ENCODE measurements at places on chromosomes 11 and 22.
A peak's percentile ranks its signal among the peaks of the same experiment; 100 is the strongest.

GRCh38 chr11:77083566-77084245 is 16.9 kb downstream of the CAPN5 start:
- no peak for DNase-seq

DNA sequence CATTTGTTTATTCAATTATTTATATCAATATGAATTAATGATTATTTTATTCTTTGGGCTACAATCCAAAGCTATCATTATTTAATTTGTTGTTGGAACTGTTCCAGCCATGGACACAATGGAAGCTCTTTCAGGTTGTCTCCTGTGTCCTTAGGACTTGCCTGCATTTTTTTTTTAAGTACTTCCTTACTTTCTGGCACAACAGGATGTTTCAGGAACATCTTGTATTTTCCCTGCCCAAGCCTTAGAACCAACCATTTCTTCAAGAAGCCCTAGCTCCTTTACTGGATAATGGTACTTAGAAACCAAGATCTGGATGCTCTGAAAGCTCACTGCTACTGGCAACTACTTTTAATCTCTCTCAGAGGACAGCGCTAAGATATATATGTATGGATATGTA is 57.8 kb upstream of the CLNS1A start:
- DNase-seq = no peak

GRCh38 chr11:69001243-69002081 is 11.6 kb downstream of the MRGPRF start:
- no peak for DNase-seq

GRCh38 chr11:109023036-109023435 is 358.2 kb downstream of the DDX10 start:
- DNase-seq = no peak

DNA sequence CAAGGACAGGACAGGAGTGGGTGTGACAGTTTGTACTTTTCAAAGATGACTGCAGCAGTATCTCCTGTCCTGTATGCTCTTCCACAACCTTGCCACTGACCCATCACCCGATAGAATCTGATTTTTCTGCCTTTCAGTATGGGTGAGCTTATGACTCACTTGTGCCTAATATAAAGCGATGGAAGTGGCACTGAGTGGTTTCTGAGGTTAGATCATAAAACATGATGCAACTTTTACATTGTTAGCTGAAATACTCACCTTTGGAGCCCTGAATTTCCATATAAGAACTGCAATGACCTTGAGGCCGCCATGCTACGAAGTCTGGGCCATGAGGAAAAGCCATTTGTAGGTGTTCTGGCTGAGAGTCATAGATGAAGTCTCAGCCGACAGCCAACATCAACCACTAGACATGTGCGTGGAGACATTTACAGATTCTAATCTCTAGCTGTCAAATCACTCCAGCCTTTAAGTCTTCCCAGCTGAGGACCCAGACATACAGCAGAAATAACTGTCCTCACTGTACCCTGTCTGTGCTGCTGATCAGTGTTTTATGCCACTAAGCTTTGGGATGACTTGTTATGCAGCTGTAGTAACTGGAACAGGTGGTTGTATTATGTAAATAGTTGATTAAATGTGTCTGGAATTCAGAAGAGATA is 105.9 kb upstream of the ARHGAP20 start:
- DNase-seq = peak; percentile 80

- no peak for DNase-seq
Observed at GRCh38 chr11:104725796-104726408, 172.4 kb downstream of the CASP12 start.

DNA sequence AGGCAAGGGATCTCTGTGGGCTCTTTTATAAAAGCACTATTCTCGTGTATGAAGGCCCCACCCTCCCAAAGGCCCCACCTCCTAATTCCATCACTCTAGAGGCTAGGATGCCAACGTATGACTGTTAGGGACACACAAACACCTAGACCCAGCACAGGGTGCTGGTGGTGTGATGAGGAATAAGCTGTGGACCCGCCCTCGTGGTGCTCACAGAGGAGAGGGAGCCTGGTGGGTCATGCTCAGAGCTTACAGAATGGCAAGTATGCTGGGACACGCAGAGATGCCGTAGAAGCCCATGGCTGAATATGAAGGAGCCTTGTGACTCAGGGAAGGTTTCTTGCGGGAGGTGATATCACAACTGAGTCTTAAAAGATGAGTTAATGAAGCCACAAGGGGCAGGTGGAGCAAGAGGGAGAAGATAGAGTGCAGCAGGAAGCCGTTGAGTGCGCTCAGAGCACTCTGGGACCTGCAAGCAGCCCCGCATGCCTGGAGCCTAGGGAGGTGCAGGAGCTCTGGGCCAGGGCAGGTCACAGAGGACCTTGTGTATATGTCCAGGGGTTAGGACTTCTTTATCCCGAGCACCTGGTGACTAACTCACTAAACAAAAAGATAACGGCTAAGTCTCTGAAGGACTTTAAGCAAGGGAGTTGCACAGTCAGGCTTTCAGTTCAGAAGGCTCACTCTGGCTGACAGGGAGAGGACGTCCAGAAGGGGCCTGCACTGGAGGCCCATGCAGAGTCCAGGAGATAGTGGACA is 160.9 kb downstream of the TRIM29 start:
- no peak for DNase-seq

- DNase-seq = no peak
Observed at GRCh38 chr22:20354238-20354975, 34.5 kb upstream of the DGCR6L start.

- DNase-seq = no peak
Observed at GRCh38 chr11:27619039-27619574, 81.1 kb downstream of the BDNF start.

- DNase-seq = peak; percentile 95
Observed at GRCh38 chr22:44449061-44449682, 48.9 kb downstream of the RTL6 start.
